ENCODE measurements at places on chromosomes 16 and 17.

DNA sequence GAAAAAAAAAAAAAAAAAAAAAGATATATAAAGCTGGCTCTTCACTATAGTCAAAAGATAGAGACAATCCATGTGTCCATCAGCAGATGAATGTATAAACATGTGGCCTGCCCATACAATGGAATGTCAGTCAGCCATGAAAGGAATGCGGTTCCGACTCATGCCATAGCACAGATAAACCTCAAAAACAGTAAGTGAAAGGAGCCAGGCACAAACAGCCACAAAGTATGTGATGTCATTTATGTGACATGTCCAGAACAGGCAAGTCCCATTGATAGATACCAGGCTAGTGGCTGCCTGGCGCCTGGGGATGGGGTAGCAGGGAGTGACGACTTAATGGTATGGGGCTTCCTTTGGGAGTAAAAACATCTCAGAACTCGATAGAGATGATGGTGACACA, 155.7 kb downstream of the CMIP start:
- H3K4me3 ChIP-seq: peak overlapping the region; percentile 26
- peaks cover 4% of the 10 kb centered on the region for H3K36me3 ChIP-seq

DNA sequence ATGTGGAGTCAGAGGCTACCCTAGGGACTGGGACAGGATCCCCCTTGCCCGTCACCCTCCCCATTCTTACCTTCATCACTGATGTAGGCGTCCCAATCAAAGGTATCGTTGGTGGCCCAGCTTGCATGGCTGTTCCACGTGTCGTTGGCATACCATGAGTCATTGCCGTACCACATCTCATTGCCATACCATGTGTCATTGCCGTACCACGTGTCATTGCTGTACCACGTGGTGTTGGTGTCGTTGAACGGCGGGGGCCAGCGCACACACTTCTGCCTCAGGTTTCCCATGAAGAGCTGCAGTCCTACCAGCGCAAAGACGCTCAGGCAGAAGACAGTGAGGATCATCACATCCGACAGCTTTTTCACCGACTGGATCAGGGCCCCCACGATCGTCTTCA, 4.8 kb downstream of the SCN4A start:
- no peak overlapping the region for H3K27ac ChIP-seq
- no peaks in the 10 kb centered on the region for H3K36me3 ChIP-seq
- no peaks in the 10 kb centered on the region for H3K27me3 ChIP-seq
- peaks cover 1% of the 10 kb centered on the region for H3K4me1 ChIP-seq
- H3K4me3 ChIP-seq: no peak overlapping the region
- no peak for DNase-seq

DNA sequence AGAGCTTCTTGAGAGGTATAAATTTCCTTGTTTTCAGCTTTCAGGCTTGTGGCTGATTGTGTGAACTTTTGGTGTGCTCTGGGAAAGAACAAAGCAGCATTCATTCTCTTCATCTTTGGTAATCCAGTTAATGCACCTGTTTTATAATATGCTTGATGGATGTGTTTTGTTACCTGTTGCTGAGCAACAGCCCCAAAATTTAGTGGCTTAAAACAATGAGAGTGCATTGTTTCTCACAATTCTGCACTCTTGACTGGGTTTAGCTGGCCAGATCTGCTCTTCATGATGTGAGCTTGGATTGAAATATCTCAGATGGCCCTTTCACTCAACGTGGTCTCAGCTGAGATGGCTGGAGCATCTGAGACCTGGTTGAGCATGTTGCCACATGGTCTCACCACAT, 58.7 kb upstream of the NOL11 start:
- peaks cover 2% of the 10 kb centered on the region for H3K27me3 ChIP-seq
- H3K4me1 ChIP-seq: no peaks in the 10 kb centered on the region
- no peak overlapping the region for H3K27ac ChIP-seq
- no peak for DNase-seq

GRCh38 chr16:87342978-87343752, 26.0 kb upstream of the C16orf95 start:
- DNase-seq: no peak
- peaks cover 4% of the 10 kb centered on the region for H3K27me3 ChIP-seq
- H3K4me1 ChIP-seq: peaks cover 17% of the 10 kb centered on the region
- peak overlapping the region; percentile 17 for H3K27ac ChIP-seq
- peak overlapping the region; percentile 46 for H3K4me3 ChIP-seq

- H3K4me3 ChIP-seq: no peak overlapping the region
- DNase-seq: peak; percentile 10
- H3K4me1 ChIP-seq: peaks cover 33% of the 10 kb centered on the region
- peaks cover 4% of the 10 kb centered on the region for H3K27me3 ChIP-seq
- peak overlapping the region; percentile 84 for H3K27ac ChIP-seq
These were observed 3.6 kb upstream of the MMP15 start for GRCh38 chr16:58021661-58022551.

DNA sequence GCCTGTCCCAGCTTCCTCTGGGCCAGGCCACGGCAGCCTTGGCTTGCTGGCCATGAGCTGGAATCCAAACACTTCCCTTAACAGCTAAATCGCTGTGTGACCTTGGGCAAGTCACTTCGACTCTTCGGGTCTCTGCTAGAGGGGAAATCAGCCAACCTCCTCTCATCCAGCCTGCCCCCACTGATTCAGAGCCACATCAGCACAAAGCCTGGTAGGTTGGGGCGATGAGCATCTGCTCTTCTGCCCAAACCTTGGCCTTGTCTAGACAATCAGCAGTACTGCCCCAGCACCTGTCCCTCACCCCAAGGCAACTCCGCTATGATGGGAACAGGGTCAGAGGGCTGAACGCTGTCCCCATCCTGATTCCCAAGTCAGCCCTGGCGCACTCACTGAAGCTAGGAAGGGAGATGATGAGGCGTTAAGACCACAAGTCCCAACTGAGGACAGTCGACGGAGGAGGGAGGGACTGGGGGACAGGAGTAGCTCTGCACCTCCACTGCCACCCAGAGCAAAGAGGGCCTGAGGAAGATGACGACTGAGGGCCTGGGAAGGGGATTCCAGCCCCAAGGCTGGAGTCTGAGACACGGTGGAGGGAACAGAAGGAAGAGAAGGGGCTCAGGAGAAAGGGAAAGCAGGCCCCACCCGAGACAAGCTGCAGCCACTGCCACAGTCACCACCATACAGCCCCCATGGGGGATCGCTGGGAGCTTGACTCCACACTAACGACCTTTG, 1.3 kb downstream of the CLUH start:
- no peak for DNase-seq
- peaks cover 7% of the 10 kb centered on the region for H3K27me3 ChIP-seq
- H3K36me3 ChIP-seq: no peaks in the 10 kb centered on the region
- peak overlapping the region; percentile 88 for H3K4me3 ChIP-seq
- peaks cover 15% of the 10 kb centered on the region for H3K4me1 ChIP-seq
- no peak overlapping the region for H3K27ac ChIP-seq

All from glutamatergic neuron (in vitro differentiated cells).